ENCODE measurements at places on chromosomes 1 and 21.

DNA sequence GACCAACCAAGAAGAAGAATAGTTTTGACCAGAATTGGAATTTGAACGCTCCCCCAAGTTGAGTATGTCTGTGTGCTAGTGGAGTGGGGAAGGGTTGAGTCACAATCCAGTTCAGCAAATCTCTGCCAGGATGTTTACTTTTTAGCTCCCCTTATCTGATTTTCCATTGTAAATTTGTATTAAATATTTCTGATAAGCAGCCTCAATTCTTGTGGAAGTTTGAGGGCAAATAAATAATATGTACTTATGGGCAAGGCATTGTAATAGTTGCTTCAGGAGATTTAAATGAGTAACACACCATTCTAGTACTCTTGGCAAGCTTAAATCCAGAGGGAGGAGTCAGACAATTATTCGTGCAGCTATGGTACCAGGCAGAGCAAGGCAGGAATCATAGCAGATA lies 14.4 kb downstream of the CXADR start:
- peak; percentile 22 for DNase-seq

GRCh38 chr1:91596474-91596873 lies 95.8 kb downstream of the CDC7 start:
- no peak for DNase-seq

DNA sequence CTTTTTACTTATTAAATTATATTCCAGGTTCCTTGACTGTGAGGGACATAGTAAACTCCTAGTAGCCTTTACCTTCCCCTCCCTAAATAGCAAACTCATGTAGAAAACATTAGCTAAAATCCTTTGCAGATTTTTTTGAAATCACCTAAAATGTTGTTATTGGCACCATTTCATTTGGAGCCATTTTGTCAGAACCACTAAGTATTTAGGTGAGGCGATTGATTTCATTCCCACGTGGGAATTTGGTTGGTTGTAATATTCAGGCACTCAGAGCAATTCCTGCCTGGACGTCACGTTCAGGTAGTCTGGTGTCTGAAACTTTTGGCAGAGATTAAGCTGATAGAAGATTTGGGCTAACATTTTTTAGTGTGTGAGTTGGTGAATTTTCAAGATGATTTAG lies 84.3 kb downstream of the CAMTA1 start:
- no peak for DNase-seq

DNA sequence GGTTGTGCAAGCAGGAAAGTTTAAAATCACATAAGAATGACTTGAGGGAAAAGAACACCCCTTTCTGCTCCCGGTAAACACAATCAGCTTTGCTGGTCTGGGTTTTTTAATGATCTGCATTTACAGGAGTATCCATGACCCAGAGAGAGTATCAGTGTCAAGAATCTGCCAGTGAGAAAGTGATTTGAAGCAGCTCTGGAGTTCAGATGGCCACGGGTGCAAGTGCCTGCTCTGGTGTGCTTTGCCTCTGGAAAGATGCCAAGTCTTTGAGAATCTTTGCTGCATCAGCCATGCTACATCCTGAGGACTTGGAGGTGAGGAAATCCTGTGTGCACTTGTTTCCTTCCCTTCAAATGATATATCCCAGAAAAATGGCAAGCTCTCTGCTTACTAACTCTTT lies 18.6 kb upstream of the MYSM1 start:
- DNase-seq, result no peak

DNA sequence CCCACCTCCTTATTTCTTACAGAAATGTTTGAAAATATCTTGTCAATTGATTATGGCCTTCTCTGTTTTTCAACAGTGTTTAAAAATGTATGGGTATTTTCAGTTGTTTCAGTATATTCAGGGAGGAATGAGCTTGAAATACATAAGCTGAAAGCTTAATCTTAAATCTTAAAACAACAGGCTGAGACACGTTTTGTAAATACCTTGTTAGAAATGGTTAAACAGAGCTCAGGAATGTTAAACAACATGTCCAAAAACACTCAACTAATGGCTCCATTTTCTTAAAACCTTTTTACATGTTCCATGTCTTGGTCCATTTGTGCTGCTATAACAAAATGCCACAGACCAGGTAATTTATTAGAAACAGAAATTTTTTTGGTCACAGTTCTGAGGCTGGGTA lies 953.8 kb upstream of the ADGRL2 start:
- DNase-seq, result no peak

- DNase-seq, result no peak
Observed at GRCh38 chr1:53276153-53276901, 38.0 kb upstream of the MAGOH start.

GRCh38 chr1:40362699-40363098 lies 10.8 kb upstream of the SMAP2 start:
- no peak for DNase-seq

GRCh38 chr1:12677565-12677964 lies 33.7 kb downstream of the AADACL4 start:
- DNase-seq, result no peak
